Naive B cell (primary cell): ENCODE measurements at places on chromosomes 1 and 21. TPM values are rescaled to one million over a fixed set of nuclear protein-coding genes. Genes with fewer than 3 reads are reported as not detected.

The STIL gene
- 0.12 TPM for polyA plus RNA-seq

The CYP2J2 gene
- polyA plus RNA-seq: 0.13 TPM

The MYOG gene
- polyA plus RNA-seq: not detected

The ST6GALNAC5 gene
- polyA plus RNA-seq: not detected

The BCL2L15 gene
- not detected for polyA plus RNA-seq

The OR2T33 gene
- polyA plus RNA-seq: not detected

The OR6K3 gene
- polyA plus RNA-seq: not detected

GRCh38 chr1:147726168-147726567, 34.2 kb downstream of the GJA5 start:
- no peaks in the 10 kb centered on the region for H3K36me3 ChIP-seq
- peaks cover 34% of the 10 kb centered on the region for H3K27me3 ChIP-seq
- H3K27ac ChIP-seq: no peak overlapping the region
- H3K4me3 ChIP-seq: no peak overlapping the region
- no peaks in the 10 kb centered on the region for H3K4me1 ChIP-seq

GRCh38 chr1:37564892-37565291, 8.2 kb downstream of the DNALI1 start:
- no peak overlapping the region for H3K4me3 ChIP-seq
- H3K27ac ChIP-seq: no peak overlapping the region
- H3K36me3 ChIP-seq: peaks cover 17% of the 10 kb centered on the region
- DNase-seq: no peak

GRCh38 chr21:45408271-45408791, 3.4 kb downstream of the COL18A1 start:
- peaks cover 75% of the 10 kb centered on the region for H3K27me3 ChIP-seq
- H3K36me3 ChIP-seq: no peaks in the 10 kb centered on the region
- DNase-seq: no peak

DNA sequence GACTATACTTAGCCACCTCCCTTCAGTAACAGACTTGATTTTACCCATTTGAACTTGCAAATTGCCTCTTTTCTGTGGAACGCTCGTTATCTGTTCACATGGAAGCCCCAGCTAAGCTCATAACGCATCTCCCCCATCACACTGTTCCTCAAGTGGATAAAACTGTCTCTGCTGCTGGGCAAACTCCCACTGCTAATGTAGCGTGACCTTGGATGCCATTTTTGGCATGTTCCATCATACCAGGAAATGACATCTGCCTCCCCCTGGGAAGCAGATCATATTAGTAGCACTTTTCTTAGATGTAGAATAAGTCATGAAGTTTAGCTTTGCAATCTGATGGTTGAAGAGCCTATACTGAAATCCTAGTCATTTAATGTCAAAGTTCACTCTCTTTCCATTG, 528.7 kb upstream of the PLXNA2 start:
- no peaks in the 10 kb centered on the region for H3K27me3 ChIP-seq
- H3K4me1 ChIP-seq: no peaks in the 10 kb centered on the region
- no peaks in the 10 kb centered on the region for H3K36me3 ChIP-seq
- H3K4me3 ChIP-seq: no peak overlapping the region
- no peak for DNase-seq
- no peak overlapping the region for H3K27ac ChIP-seq

GRCh38 chr1:70005386-70006034, 199.9 kb downstream of the LRRC40 start:
- DNase-seq: no peak
- H3K36me3 ChIP-seq: no peaks in the 10 kb centered on the region
- no peak overlapping the region for H3K4me3 ChIP-seq
- H3K27me3 ChIP-seq: no peaks in the 10 kb centered on the region

- H3K4me1 ChIP-seq: peaks cover 55% of the 10 kb centered on the region
- H3K27ac ChIP-seq: no peak overlapping the region
- H3K27me3 ChIP-seq: no peaks in the 10 kb centered on the region
- no peak overlapping the region for H3K4me3 ChIP-seq
- DNase-seq: no peak
These were observed 86.7 kb downstream of the GALNT2 start for GRCh38 chr1:230153641-230154296.

DNA sequence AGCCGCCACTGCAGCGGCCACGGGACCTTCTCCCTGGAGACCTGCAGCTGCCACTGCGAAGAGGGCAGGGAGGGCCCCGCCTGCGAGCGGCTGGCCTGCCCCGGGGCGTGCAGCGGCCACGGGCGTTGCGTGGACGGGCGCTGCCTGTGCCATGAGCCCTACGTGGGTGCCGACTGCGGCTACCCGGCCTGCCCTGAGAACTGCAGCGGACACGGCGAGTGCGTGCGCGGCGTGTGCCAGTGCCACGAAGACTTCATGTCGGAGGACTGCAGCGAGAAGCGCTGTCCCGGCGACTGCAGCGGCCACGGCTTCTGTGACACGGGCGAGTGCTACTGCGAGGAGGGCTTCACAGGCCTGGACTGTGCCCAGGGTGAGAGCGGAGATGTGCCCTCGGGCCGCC, 11.7 kb downstream of the TNN start:
- no peak overlapping the region for H3K4me3 ChIP-seq
- peaks cover 62% of the 10 kb centered on the region for H3K27me3 ChIP-seq
- H3K4me1 ChIP-seq: no peaks in the 10 kb centered on the region
- no peaks in the 10 kb centered on the region for H3K36me3 ChIP-seq
- no peak for DNase-seq
- no peak overlapping the region for H3K27ac ChIP-seq

GRCh38 chr1:94438692-94439276, 20.6 kb downstream of the ABCD3 start:
- DNase-seq: no peak
- no peak overlapping the region for H3K4me3 ChIP-seq

DNA sequence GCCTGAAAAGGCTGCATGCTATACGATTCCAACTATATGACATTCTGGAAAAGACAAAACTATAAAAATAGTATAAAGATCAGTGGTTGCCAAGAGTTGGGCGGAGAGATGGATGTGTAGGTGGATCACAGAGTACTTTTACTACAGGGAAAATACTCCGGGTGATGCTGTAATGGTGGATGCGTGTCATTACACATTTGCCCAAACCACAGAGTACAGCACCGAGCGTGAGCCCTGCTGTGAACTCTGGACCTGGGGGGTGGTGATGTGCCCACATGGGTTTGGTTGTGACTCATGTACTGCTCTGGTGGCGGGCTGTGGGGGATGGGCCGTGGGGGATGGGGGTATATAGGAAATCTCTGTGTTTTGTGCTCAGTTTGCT, 162.7 kb upstream of the COL6A1 start:
- no peak for DNase-seq
- no peak overlapping the region for H3K4me3 ChIP-seq
- H3K27ac ChIP-seq: no peak overlapping the region
- peaks cover 7% of the 10 kb centered on the region for H3K27me3 ChIP-seq

DNA sequence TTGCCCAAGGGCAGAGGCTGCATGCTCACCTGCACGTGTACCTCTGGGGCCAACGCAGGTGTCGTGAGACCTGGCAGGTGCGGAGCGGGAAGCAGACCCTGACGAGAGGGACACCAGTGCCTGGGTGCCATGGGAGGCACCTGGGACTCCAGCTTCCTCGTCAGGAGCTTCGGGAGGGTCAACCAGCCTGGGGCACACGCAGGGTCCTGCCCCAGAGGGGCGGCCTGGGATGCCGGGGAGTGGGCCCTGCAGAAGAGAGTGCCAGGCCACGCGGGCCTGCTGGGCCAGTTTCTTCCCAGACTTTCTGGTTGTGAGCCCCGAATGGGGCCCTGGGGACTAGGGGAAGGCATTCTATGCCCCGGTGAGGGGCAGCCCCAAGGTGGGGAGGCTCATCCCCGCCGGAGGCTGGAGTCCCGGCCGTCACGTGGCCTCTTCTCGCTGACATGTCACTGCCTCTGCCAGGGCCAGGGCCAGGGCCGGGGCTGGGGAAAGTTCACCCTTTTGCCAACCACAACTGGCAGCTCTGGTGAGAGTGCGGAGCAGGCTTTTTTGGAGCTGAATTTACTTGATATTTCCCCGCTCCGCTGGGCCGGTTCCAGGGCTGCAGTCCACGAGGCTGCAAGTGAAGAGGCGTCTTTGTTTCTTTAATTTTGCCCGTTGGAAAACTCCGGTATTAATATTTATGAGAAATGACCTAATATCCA, 38.5 kb upstream of the ACTRT2 start:
- H3K4me3 ChIP-seq: no peak overlapping the region
- no peak overlapping the region for H3K27ac ChIP-seq
- no peak for DNase-seq
- peaks cover 8% of the 10 kb centered on the region for H3K36me3 ChIP-seq
- no peaks in the 10 kb centered on the region for H3K4me1 ChIP-seq

DNA sequence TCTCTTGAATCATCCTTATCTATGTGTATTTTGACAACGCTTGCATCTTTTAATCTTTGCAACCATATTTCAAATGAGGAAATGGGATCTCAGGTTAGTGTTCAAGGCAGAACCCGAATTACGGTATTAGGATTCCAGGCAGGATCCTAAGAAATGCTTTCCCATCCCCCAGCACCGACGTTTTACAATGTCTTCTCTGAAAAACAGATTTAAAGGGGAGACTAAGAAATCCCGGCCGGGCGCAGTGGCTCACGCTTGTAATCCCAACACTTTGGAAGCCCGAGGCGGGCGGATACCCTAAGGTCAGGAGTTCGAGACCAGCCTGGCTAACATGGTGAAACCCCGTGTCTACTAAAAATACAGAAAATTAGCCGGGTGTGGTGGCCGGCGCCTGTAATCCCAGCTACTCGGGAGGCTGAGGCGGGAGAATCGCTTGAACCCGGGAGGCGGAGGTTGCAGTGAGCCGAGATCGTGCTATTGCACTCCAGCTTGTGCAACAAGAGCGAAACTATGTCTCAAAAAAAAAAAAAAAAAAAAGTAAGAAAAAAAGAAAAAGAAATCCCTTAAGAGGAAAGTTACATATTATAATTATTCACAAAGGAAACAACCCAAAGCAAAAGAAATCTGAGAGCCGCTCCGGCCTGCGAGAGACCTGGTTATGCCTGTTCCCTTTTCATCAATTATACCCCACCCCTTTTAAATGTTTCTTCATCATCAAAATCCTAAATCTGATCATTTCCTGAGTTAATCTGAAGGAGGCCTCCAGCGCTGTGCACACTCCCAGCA, 801 bp upstream of the GORAB start:
- no peaks in the 10 kb centered on the region for H3K36me3 ChIP-seq
- H3K4me1 ChIP-seq: peaks cover 5% of the 10 kb centered on the region
- peaks cover 1% of the 10 kb centered on the region for H3K27me3 ChIP-seq
- DNase-seq: no peak
- H3K27ac ChIP-seq: no peak overlapping the region

GRCh38 chr1:161495490-161495889, 9.8 kb upstream of the FCGR2A start:
- H3K4me1 ChIP-seq: peaks cover 6% of the 10 kb centered on the region
- H3K4me3 ChIP-seq: no peak overlapping the region
- DNase-seq: no peak
- H3K27me3 ChIP-seq: peaks cover 49% of the 10 kb centered on the region
- H3K27ac ChIP-seq: no peak overlapping the region

DNA sequence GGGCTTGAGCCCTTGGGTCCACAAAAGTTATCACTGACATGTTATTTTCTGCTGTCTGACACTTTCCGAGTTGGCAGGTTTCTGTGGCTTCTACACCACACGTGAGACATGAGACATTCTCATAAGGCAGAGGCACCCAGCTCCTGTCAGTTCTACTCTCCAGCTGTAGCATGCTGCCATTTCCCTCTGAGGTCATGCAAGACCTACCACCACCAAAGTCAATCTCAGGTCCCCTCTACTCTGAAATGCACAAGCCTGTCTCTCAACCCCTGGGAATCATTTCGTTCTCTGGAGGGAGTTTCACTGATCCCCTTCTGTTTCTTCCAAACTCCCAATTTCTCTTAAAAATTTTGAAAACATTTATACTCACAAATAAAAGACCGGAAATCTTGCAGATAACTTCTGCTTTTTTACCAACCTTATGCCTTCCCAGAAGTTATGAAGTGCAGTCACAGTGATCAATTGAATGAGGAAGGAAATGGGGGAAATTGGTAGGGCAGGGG, 39.5 kb upstream of the CR2 start:
- no peaks in the 10 kb centered on the region for H3K27me3 ChIP-seq
- H3K36me3 ChIP-seq: no peaks in the 10 kb centered on the region
- H3K4me3 ChIP-seq: peak overlapping the region; percentile 49
- H3K27ac ChIP-seq: peak overlapping the region; percentile 96
- peaks cover 86% of the 10 kb centered on the region for H3K4me1 ChIP-seq

DNA sequence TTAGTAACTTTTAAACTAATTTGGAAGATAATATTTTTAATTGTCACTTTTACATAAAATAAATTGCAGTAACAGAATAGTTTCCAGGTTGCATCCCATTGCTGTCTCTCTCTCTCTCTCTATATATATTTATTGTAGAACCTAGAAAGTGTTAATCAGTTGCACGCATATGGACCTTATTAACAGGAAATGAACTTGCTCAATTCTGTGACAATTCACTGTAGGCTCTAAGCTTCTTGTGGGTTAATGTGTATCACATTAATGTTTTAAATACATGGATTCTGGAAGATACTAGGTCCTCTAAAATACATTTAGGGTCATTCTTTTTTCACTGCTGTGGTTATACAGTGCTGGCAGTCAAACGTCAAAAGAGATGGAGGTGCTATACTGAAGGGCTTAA, 33.1 kb downstream of the LRRC71 start:
- DNase-seq: no peak
- H3K27me3 ChIP-seq: no peaks in the 10 kb centered on the region
- H3K36me3 ChIP-seq: no peaks in the 10 kb centered on the region
- H3K4me3 ChIP-seq: no peak overlapping the region
